B cell (primary cell): ENCODE measurements at places on chromosomes 3 and 15.

DNA sequence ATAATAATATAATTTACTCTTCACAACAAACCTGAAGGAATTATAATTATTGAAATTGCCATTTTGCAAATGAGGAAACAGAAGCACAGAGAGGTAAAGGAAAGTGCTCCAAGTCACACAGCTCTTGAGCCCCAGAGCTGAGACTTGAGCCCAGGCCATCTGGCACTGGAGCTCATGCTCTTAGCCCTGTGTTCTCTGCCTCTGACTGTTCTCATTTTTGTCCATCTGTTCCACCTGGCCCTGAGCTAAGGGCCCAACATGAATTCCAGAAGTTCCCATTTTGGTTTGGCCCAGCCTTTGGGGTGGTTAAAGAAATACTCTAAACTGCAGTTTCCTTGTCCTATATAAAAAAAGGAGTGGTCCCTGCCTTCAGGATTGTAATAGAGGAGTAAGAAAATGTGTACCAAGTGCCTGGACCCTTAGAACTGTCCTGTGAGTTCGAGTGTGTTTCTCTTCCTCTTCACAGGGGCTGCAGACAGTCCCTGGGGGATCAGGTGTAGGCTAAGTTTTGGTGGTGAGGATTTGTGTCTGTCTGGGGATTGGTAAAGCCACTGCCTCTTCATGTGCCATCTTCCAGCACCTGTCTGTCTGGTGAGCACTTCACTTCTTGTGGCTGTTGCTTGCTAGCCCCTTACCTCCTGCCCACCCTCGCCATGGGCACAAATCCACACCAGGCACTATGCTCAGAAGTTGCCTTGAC, 91.8 kb downstream of the DNAJB8 start:
- peak; percentile 32 for DNase-seq

DNA sequence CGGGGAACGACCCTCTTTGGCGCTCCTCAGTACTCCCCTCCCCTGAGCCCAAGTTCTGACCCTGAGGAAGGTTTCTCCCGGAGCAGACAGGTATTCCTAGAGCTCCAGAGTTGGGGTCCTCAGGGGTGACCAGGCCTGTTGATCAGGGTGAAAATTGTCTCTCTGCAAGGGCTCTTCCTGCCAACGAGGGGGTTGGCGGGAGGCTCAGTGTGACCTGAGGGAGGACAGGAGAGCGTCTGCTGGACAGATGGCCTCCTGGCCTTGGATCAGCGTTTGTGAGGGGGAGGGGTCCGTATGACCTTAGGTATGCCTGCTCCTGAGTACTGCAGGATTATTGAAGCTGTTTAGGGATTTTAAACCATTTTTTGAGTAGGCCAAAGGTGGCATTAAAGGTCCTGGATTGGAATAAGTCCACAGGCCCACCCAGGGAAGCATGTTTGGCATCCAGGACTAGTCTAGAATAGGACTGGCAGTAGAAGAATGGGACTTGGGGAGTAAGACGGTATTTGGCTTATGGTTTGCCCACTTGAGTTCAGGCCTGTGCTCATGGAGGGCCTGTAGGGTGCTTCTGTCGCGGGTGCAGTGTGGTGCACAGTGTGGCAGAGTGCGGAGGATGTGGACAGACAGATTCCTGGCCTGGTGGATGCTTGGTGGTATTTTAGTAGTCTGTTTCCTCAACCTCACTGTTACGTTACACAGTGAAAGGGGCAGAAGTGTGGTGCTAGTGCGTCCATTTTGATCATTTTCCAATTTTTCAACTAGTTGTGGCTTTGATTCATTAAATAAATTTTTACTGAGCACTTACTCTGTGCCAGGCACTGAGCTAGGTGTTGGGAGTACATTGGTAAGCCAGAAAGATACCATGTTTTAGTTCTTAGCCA, 959 bp downstream of the ZNF592 start:
- peak; percentile 48 for DNase-seq

DNA sequence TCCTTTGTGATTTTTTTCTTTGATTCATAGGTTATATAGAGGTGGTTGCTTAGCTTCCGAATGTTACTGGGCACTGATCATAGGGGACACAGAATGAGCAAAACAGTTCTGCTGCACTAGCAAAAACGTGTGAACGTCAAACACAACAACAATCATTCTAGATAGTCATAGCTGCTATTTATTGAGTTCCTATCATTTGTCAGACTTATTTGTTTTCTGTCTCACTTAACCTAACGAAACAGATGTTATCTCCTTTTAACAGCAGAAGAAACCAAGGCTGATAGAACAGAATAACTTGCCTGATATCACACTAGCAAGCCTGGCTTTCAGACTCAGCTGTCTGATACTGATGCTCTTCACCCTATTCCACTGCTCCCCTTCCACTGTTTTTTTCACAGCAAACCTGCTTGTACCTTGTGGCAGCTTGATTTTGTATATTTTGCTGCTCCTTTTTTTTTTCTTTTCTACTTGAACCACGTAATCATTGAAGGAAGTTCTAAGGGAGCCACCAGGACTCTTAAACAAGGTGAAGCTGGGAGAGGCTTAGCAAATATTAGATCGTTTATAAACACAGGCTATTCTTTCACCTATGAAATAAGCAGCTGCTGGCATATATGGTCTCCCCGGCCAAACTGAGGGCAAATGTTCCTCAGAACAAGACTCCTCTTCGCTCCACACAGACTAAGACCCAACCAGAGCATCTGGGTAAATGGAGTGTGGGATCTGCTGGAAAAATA, 78.8 kb downstream of the MCF2L2 start:
- no peak for DNase-seq

GRCh38 chr15:46921891-46922290, 795.4 kb upstream of the SEMA6D start:
- no peak for DNase-seq

- peak; percentile 64 for DNase-seq
Observed at GRCh38 chr3:101828691-101829436, 20.4 kb upstream of the NFKBIZ start.
